ENCODE measurements at places on chromosomes 5 and 9. TPM values are rescaled to one million over a fixed set of nuclear protein-coding genes. Genes with fewer than 3 reads are reported as not detected.

- no peak for DNase-seq
Measured at GRCh38 chr5:93297116-93297515, 283.9 kb downstream of the NR2F1-AS1 start.

- DNase-seq = no peak
Measured at GRCh38 chr9:89919171-89919681, 314.4 kb downstream of the GADD45G start.

GRCh38 chr5:140258873-140259272 lies 44.0 kb downstream of the PFDN1 start:
- no peak for DNase-seq

Gene MARVELD2
- 16.2 TPM for total RNA-seq

Gene CENPH
- total RNA-seq = 45.7 TPM

Gene TSSK1B
- total RNA-seq = not detected

Gene TEX48
- not detected for total RNA-seq

Measured in PC-9 (cell line).